ENCODE measurements at places on chromosomes 6 and 20.

- no peak for DNase-seq
Measured at GRCh38 chr6:150491811-150492172, 107.9 kb upstream of the PLEKHG1 start.

DNA sequence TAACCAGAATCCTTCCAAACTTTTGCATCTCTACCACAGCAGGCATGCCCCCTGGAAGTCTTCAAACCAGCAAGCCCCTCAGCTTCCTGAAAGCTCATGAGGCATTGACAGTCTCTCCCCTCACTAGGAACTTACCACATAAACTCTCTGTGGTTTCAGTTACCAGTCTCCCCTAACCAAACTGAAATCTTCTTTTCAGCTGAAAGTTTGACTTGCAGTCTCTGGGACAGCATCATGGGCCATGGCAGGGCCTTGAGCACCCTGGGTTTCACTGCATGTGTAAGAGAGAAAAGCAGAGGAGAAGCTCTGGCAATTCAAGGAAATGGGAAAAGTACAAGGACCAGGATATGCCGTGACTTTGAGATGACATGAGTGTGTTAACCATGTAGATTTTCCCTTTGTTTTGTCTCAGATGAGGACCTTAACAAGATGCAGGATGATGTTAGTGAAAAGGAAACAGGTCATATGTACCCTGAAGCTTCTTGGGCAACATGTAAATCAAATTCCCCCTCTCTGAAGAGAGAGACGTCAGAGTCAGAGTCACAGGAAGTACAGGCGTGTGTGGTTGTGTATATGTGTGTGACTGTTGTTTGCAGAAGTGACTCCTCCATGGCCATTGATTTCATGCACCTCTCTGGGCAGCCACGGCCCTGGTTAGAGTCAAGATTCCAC, 106.3 kb downstream of the TNFRSF21 start:
- no peak for DNase-seq

DNA sequence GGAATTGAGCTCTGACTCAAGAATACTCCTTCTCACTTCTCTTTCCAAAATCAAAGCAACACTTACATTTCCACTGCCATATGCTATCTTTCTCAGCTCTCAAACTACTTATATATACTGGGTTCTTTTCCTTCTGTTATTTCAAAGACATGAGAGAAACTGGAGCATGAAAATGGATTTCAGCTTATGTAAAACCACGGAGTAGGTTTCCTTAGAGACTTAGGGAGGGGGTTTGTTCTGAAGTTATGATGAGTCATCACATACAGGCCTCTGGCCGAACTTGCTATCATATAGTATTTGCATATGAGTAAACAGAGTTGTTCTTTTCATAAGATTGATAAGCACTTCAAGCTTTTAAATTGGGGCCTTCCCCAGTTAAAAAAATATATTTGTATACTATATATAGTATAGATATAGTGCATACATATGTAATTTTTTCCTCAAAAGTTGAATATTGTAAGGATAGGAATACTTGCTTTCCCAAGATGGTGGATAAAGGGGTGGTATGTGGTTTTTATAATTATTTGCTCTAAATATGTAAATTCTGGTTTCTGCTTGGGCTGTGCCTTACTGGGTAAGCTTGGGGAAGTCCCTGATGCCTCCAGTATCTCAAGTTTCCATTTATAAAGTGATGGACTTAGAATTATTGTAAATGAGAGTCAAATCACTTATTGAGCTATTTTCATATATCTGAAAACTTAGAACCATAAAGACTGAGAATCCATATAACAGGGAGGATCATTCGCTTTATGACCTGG, 273.9 kb downstream of the RFPL4B start:
- no peak for DNase-seq

DNA sequence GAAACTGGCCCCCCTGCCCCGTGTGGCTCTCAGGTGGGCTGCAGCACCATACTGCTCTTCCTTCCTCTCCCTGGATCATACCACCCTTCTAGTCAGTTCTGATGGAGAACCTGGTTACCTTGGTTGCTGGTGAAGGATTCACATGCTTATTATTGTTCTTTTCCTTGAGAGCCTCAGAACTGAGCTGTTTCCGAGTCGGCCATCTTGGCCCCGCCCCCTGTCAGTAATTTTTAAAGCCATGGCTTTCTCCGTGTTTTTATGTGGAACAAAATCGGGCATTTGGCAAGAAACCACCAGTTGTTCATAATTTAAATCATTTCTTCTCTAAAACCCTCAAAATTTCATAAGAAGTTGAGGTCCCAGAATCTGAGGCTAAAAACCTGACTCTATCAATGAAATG, 493.8 kb downstream of the NKAIN2 start:
- DNase-seq = no peak

- no peak for DNase-seq
Measured at GRCh38 chr6:129432738-129433137, 277.2 kb downstream of the ARHGAP18 start.

- no peak for DNase-seq
Measured at GRCh38 chr20:36540551-36541211, 638 bp upstream of the MYL9 start.

- no peak for DNase-seq
Measured at GRCh38 chr20:1804554-1804956, 90.7 kb upstream of the SIRPA start.

- DNase-seq = no peak
Measured at GRCh38 chr6:16824845-16825685, 63.8 kb upstream of the ATXN1 start.

- DNase-seq = no peak
Measured at GRCh38 chr20:37498066-37498665, 22.9 kb upstream of the NNAT start.

GRCh38 chr20:44733341-44734069, 12.2 kb upstream of the KCNK15 start:
- DNase-seq = peak; percentile 37

GRCh38 chr6:3382326-3383279, 74.2 kb downstream of the SLC22A23 start:
- no peak for DNase-seq

GRCh38 chr6:11848852-11849731, 70.5 kb upstream of the ADTRP start:
- no peak for DNase-seq

DNA sequence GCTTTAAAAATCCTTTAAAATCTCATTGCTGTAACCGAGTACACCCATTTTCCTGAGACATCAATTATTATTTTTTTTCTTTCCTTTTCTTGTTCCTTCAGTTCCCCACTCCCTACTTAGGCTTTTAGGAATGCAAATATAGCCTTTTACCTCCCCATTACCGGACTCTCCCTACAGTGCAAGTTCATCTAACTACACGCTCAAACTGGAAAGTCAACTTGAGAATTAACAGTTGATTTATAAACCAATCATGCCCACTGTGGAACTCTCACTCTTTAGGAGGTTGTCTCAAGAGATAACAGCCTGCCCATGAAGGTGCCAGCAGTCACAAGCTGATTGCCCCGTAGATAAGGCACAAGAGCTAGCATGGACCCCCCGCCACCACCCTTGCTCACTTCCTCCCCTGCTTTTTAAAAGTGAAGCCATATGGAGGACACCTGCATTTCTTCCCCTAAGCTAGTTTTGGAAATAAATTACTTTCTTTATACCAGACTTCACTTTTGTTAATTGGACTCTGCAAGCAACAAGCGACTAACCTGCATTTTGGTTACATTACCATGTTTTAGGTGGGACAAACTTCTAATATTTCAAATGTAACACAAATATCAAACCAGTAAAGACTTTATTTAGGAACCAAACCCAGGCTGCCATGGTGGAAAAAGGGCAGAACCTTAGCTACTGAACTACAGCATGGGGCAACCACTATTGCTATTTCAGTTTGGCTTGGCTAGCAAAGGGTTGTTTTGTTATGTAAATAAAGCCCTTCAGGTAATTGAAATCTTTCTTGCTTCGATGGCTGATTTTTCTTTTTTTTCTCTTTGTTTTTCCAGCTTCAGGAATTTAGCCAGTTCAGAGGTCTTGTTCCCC, 34.9 kb downstream of the UBD start:
- no peak for DNase-seq

DNA sequence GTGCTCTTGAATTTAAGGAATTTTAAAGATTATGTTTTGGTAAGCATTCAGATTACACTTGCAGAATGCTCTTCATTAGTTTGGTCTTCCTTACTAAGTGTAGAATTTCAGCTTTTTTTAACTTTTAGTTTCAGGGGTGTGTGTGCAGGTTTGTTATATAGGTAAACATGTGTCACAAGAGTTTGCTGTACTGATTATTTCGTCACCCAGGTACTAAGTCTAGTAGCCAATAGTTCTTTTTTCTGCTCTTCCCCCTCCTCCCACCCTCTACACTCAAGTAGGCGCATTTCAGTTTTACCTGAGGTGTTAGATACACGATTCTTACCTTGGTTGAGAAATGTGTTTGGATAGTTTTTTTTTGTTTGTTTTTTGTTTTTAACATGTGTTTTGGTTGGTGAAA, 68.3 kb downstream of the AFG1L start:
- DNase-seq = no peak

DNA sequence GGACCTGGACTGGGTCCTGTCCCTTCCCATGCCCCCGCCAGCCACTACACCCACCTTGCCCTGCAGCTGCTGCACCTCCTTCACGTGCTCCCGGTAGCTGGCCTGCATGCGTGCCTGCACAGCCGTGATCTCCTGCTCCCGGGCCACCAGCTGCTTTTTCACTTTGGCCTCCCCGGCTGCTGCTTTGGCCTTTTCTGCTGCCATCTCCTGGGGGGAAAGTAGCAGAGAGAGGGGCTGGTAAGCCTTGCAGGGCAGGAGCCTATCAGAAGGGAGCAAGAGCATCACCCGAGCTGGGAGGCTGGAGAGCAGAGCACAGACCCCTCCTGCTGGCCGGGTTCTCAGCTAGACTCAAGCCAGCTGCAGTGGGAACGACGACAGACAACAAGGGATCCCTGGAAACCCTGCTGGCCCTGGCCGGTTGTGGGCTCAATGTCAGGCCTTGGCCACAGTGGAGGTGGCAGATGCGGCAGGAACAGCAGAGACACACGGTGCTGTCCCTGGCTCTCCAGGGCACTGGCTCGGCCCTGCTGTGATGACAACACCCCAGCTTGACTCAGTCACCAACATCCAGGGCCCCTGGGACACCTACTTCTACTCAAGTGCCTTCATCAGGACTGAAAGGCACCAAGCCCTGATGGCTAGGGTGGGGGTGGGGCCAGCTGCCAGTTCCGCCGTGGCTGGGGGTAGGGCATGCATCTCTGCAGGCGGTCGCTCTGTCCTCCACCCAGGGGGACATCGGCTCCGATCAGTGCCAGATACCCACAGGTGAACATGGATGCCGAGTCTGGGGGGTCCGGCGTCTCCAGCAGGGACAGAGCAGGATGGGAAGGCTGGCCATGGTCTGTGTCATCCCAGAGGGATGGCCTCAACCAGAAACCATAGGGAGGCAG, 45.3 kb downstream of the RRBP1 start:
- no peak for DNase-seq

DNA sequence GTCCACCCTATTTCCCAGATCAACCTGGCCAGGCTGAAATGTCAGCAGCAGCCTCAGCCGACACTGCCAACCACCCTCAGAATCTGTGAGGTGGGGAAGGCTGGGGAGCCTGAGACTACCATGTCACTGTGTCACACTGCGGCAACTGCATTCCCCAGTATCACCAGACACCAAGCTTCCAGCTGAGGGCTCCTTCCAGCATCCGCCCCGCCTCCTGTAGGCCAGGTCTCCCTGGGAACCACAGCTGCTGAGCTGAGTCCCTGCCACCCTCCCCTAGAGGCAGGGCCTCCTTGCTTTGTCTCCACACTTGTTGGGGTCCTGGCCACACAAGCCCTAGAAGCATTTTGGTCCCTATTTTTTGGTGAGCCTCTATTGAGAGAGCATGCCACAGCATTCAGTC, 115.7 kb downstream of the UNC5CL start:
- no peak for DNase-seq

GRCh38 chr6:157721426-157721825, 101.6 kb upstream of the SNX9 start:
- DNase-seq = no peak

GRCh38 chr6:57162516-57162915, 9.6 kb upstream of the BAG2 start:
- no peak for DNase-seq

- DNase-seq = no peak
Measured at GRCh38 chr6:72787391-72788031, 165.6 kb downstream of the KCNQ5 start.

- no peak for DNase-seq
Measured at GRCh38 chr6:28553986-28554881, 28.6 kb downstream of the GPX5 start.

GRCh38 chr6:150336299-150336698, 32.5 kb upstream of the IYD start:
- DNase-seq = no peak

- DNase-seq = no peak
Measured at GRCh38 chr6:81562169-81562568, 190.3 kb downstream of the TENT5A start.

DNA sequence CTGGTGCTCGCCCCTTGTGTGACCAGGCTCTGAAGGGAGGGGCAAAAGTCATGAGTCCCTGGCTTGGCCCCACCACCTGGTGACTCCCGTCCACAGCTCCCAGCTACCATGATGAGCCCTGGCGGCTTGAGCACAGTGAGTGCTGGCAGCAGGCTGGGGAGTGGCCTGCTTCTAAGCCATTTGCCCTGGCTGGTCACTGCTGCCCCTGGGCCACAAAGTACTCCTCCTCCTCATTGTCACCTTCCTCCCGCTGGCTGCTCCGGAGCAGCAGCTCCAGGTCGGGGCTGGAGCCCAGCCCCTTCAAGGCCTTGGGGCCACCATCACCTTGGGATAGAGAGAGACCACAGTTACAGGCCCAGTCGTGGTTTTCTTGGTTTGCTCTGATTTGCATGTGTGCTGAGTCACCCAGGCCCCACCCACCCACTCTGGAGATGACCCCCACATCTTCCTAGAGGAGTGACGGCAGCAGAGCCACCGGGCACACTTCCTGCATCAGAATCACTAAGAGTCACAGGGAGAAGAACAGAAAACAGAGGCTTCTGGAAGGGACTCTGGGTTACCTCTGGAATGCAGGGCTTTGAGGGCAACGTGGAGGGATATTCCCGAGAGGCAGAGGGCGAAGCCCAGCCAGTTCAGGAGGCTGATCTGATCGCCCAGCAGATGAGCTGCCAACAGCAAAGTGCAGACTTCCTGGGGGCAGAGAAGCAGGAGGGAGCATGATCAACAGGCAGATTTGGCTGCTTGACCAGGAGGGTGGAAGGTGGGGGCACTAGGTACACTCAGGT, 42.1 kb upstream of the CDH22 start:
- no peak for DNase-seq

DNA sequence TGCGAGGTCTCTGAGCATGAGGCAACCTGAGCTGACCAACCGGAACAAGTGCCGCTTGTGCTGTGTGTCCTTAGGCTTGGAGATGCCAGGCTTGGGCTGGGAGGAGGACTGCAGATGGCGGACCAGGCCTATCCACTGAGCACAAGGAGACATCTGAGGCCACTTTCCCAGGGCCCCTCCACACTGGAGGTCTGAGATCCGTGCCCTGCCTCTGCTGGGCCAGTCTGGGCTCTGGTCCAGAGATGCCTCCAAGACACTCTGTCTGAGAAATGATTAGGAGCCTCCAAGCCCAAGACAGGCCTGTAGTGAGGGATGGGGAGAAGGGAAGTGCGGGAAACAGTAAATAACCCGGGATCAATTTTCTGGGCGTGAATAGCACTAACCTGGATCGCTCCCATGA, 3.0 kb upstream of the MLN start:
- DNase-seq = no peak

- DNase-seq = no peak
Measured at GRCh38 chr6:22940581-22941290, 371.4 kb downstream of the HDGFL1 start.

GRCh38 chr20:14401479-14402138, 64.2 kb upstream of the FLRT3 start:
- DNase-seq = no peak

GRCh38 chr20:46388937-46389336, 17.5 kb downstream of the ELMO2 start:
- no peak for DNase-seq

- DNase-seq = no peak
Measured at GRCh38 chr6:31358302-31358701, 1.3 kb upstream of the HLA-B start.

Measured in CD4-positive, alpha-beta T cell treated with Interleukin-4 for 4 hours (primary cell).